Stimulated activated memory B cell treated with anti-CD40 and anti-IgM and Interleukin-4, amounts not matched to agents 10 μg/mL and 1 μg/mL and 100 μg/mL, for 72 hours (primary cell): ENCODE measurements at places on chromosomes 1 and 21.
A peak's percentile ranks its signal among the peaks of the same experiment; 100 is the strongest.

DNA sequence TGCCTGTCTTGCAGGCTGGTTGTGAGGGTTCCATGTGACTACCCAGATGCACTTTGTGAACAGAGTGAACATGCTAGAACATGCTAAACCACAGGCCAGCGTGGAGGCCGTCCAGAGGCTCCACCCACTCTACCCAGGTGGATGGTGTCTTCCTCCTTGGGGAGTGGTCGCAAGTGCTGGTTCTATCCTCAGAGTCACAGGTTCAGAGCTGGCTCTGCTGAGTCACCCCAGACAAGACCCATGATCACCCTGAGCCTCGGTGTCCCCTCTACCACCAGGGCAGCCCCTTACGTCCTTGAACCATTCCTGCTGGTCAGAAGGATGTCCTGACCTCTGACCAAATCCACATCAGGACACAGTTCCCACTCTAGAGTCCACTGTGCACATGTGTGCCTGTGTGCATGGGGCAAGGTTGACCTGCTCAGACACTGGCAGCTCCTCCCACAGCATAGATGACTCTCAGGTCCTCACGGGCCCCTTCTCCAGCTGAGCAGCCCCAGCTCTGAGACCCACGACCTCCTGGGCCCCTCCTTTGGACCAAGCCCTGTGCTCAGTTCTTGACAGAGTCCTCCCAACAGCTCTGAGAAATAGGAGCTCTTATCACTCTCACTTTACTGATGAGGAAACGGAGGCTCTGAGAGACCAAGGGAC is 391.8 kb downstream of the MATN1 start:
- no peak for ATAC-seq

DNA sequence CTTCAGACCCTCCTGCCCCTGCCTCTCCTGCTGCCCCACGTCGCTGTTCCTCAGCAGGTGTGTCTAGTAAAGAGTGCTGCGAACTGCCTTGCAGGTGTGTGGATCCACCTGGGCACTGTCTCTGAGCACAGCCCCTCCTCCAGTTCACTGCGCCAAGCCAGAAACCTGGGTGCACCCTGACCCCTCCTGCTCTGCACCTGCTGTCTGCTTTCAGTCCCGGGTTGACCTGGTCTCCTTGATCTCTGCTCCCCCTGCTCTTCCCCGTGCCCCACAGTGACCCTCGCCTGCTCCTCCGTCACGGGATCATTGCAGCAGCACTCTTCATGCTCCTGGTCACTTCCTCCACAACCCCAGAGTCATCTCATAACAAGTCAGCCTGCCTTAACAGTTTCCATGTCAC is 6.5 kb downstream of the A3GALT2 start:
- no peak for ATAC-seq

DNA sequence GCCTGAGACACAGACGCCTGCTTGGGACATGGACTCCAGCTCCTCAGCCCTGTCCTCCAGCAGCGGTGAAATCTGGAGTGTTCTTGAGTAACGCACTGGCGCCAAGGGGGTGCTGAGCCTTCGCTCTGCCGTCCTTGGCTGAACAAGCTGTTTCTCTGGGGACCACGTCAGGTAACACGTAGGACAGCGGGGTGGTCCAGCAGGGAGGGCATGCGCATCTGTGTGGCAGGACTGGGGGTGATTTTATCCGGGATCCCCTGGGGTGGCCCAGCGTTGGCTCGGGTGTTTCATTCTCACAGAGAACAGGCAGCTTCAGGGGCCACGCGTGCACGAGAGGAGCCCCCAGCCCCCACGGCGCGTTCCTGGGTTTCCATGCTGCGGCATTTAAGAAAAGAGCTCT is 61.2 kb downstream of the AGPAT3 start:
- no peak for ATAC-seq

DNA sequence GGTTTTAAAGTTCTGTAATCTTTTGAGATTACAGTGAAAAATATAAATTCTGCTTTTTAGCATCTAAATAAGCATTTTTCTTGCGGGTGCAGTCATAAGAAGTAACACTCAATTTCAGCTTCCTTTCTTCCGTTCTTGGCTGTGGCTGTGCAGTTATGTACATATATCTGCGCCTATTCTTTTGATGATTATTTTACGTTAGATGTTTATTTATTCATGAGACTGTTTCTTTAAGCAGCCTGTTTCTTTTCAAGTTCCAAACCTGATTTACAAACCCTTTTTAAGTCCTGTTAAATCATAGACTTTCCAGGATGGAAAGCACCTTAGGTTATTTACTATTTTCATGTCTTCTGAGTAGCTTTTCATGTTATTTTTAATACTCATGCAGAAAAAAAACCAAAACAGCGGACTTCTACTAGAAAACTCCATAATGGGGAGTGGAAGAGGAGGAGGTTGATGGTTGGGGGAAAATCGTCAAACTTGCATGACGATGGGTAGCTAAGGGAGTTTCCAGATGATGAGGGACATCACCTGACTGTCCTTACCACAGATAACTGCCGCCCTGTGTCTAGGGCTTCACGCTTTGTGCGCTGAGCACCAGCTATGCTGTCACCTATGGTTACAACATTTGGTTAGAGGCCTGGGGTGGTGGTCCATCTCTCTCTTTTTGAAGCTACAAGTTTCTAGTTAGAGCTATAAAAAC is 2.6 kb downstream of the PRDM2 start:
- peak; percentile 93 for ATAC-seq

GRCh38 chr21:43340491-43341377 is 86.2 kb downstream of the SIK1 start:
- ATAC-seq: no peak

- no peak for ATAC-seq
These were observed 415.3 kb upstream of the CAMK1G start for GRCh38 chr1:209168204-209168603.

GRCh38 chr1:35443768-35444518 is 113.3 kb downstream of the KIAA0319L start:
- no peak for ATAC-seq

- no peak for ATAC-seq
These were observed 140.4 kb downstream of the S1PR1 start for GRCh38 chr1:101377084-101377835.

DNA sequence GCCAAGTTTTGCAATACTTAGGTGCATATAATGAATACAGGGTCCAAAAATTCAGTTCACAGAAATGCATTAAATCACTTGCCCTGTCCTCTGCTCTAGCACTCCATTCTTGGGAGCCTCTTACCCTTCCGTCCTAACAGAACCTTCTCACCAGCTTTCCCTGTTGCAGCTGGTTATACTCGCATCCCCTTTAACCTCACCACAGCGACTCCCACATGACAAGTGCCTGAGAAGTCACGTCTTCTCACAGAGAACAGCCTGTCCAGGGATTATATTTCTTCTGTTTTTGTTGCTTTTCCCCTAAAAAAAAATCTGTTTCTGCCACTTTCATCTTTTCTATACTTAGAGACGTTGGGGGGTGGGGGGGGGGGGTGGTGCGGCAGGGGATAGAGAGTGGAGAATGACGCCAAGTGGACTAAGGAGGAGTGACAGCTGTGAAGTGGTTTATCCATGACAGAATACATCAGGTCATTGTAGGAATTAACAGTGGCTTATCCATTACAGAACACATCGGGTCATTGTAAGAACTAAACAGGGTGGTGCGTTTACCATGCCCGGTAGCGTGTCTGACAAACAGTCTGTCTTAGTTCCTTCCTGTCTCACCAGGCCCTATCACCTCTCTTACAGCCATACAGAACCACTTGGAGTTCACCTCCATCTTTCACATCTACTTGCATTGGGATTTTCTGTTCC is 117.6 kb downstream of the UBE2U start:
- no peak for ATAC-seq

GRCh38 chr1:46363121-46363520 is 22.5 kb downstream of the NSUN4 start:
- ATAC-seq: no peak

GRCh38 chr1:230029244-230029941 is 37.6 kb upstream of the GALNT2 start:
- ATAC-seq: no peak

GRCh38 chr1:169325117-169325516 is 42.5 kb downstream of the NME7 start:
- ATAC-seq: no peak

- no peak for ATAC-seq
These were observed 114.2 kb upstream of the NR5A2 start for GRCh38 chr1:199913318-199913717.

- no peak for ATAC-seq
These were observed 93.9 kb upstream of the TSPAN2 start for GRCh38 chr1:115183158-115183557.

- no peak for ATAC-seq
These were observed 51.5 kb downstream of the CAPN2 start for GRCh38 chr1:223763881-223764280.
